Suppressor macrophage (primary cell): ENCODE measurements at places on chromosomes 6 and 20.

GRCh38 chr6:159416891-159417560 lies 247.8 kb downstream of the FNDC1 start:
- no peak for DNase-seq

- no peak for DNase-seq
Observed at GRCh38 chr6:108714766-108715414, 133.3 kb upstream of the ARMC2 start.

- peak; percentile 100 for DNase-seq
Observed at GRCh38 chr20:58907320-58908137, 55.0 kb downstream of the GNAS start.

GRCh38 chr20:37643400-37643799 lies 50.4 kb upstream of the CTNNBL1 start:
- DNase-seq = no peak

GRCh38 chr20:45012682-45013302 lies 46.5 kb downstream of the STK4 start:
- DNase-seq = no peak

DNA sequence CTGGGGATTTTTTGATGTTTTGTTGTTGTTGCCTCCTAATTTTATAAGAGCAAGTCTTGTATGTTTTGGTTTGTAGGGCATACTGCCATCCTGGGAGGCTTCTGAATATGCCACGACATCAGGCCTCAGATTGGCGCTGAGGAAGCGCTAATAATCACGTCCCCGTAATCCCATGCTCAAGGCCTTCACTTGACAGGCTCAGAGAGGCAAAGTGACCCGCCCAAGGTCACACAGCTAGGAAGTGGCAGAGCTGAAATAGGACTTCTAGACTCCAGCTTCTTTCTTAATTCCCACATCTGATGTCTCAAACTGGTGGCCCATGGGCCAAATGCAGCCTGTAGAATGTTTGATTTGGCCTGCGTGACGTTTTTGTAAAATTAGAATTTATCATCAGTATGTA lies 73.5 kb upstream of the PTPN1 start:
- DNase-seq = no peak

DNA sequence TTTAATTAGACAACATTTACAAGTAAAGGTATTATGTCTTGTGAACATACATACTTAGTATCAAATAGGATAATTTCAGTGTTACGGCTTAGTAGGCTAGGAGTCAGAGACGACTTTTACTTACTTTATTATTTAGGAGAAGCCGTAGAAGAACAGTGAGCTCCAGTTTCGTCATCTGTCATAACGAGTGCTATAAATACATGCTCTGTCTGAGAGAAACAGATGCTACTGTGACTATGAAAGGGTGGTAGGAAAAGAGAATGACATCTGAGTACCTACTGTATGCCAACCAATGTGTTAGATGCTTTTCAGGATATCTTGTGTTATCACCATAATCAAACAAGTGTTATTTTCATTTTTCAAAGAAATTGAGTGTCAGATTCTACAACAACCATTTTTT lies 119.0 kb downstream of the EYA4 start:
- DNase-seq = no peak

DNA sequence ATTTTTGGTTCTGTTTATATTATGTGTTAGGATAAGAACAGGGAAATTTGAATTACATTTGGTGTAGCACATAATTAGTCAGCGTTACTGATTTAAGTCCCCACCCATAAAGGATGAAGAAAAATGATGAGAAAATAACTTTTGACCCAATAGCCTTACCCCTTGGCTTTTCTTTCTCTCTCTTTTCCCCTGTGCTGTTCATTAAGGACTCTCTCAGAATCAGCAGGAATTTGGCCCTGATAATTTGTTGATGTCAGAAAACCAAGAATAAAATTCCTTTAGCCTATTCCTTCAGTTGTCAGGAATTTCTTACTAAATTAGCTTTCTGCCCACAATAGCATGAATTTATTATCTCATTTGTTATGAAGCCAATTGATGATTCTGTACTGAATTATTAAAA lies 18.5 kb downstream of the PLCB1 start:
- no peak for DNase-seq

DNA sequence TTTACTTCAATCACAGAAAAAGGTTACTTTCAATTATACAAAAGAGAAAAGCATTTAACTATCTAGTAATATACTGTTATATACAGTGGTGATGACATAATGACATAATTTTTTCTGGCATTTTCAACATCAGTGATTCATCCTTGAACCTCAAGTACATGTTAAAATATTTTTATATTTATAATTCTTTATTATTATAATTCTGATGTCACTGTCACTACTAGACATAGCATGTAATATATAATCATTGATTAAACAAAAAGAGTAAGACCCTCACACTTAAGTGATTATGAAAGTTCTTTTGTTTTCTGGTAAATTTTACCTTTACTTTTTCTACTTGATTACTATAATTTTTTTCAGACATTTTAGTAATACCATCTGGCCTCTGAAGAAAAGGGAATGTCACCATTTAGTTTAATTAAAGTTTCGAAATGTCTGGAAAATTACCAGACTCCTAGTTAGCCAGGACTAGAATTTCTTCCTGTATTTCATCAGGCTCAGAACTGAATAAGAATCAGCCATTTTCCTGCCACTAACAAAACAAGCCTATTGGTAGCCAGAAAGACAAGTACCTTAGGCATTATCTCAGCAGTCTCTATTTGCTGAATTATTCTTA lies 71.5 kb downstream of the FILIP1 start:
- no peak for DNase-seq

DNA sequence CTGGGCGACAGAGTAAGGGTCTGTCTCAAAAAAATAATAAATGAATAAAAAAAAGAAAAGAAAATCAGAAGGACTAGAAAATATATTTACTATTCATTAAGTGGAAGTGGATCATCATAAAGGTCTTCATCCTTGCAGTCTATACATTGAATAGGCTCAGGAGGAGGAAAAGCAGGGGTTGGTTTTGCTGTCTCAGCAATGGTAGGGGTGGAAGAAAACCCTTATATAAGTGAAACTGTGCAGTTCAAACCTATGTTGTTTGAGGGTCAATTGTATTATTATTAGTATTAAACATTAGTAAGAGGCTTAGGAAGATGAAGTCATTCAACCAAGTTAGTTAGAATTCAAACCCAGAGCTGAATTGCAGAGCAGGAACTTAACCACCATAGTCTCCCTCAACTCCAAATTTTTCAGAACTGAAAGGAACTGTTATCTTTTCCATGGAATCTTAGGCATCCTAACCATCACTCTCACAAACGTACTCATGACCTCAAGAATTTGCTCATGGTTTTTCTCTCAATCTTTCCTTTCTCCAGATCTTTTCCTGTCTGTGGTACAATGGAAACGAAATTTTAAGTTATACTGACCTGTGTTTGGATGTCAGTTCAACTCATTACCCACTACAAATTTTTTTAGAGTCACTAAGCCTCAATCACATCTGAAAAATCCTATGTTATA lies 7.7 kb upstream of the SMIM13 start:
- DNase-seq = no peak

GRCh38 chr6:108656836-108657235 lies 96.1 kb downstream of the FOXO3 start:
- DNase-seq = no peak

GRCh38 chr6:30495993-30496392 lies 6.7 kb downstream of the HLA-E start:
- no peak for DNase-seq

GRCh38 chr6:37033819-37034795 lies 28.7 kb downstream of the FGD2 start:
- DNase-seq = peak; percentile 58

DNA sequence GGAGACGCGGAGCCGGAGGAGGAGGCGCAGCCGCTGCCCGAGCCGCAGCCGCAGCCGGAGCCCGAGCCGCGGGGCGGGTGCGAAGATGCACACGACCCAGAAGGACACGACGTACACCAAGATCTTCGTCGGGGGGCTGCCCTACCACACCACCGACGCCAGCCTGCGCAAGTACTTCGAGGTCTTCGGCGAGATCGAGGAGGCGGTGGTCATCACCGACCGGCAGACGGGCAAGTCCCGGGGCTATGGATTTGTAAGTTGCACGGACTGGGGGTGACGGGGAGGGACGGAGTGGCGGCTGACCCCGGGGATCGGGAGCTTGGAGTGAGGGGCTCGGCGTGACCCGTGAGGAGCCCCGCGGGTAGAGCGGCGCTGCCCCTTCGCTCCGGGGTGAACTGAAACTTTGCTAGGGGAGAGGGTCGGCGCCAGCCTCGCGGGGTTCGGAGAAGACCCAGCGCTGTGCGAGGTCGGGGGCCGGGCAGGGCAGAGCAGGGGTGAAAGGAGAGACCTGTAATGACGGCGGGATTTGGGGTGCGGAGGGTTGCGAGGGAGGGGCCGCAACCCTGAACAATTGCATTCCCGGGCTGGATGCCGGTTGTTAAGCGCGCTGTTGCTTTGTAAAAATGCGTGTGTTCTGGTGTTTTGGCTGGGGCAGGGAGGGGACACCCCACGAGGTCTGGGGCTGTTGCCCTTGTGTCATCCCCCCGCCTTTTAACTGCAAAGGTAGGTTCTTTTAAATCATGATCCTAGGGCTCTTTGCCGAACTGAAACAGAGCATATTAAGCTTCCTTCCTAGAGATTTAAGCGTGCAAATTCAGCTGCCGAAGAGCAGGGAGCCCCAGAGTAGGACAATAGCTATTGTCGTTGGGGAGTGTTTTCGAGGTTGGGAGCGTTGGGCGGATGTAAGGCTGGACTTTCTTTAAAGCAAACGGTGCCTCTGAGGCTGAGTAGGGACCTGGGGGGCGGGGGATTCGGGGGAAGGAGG lies 628 bp downstream of the RBM24 start:
- DNase-seq = peak; percentile 11

- DNase-seq = peak; percentile 16
Observed at GRCh38 chr6:109298605-109299264, 83.5 kb downstream of the CD164 start.

GRCh38 chr6:81962198-81962597 lies 209.7 kb upstream of the TENT5A start:
- DNase-seq = peak; percentile 32

DNA sequence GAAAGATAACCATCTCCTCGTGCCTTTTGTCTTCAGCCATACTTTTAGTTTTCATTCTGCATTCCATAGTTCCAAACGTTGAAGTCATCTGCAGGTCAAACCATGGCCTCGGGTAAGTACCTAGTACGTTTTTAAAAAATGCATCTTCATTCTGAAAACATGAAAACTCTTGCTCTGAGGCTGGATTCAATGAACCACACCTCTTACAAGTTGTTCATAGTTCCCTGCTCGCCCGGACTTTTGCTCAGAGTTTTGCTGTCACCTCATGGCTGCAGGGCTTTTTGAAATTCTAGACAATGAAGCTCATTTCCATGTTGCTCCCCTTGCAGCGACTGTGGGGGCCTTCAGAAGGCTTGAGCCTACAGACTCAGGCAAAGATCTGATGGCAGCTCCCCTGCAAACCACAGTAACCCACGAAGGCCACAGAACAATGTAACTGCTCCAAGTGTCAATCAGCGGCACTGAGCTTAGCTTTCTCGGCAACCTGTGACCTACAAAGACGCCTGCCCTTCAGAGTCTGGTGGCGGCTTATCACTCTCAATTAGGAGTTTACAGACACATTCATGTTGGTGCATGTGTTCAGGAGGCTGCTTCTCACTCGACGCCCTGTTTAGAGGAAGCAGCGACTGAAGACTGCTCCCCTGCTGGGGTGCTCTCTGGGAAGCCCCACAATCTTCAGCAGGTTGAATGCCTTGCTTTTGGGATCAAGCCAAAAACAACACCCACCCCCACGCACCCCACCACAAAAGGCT lies 61.2 kb downstream of the FOXC1 start:
- no peak for DNase-seq

DNA sequence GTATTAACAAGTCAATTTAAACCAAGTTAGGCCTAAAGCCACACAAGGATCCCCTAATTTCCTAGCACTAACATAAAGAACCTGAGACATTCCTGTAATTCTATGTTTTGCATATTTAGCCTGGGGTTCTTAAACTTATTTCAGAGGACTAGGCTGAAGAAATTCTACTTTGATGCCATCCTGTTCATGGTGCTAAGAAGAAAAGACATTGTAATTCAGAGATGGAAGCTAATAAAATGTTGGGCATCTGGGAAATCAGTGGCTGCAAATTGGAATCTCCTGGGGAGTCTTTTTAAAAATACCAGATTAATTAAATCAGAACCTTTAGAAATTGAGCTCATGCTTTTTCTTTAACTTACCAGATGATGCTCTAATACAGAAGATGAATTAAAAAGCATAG lies 26.2 kb upstream of the IRAK1BP1 start:
- no peak for DNase-seq
